BJ (cell line): ENCODE measurements at places on chromosomes 3 and 15.
A peak's percentile ranks its signal among the peaks of the same experiment; 100 is the strongest.

- no peak for DNase-seq
These were observed 5.8 kb upstream of the HCN4 start for GRCh38 chr15:73374604-73375003.

DNA sequence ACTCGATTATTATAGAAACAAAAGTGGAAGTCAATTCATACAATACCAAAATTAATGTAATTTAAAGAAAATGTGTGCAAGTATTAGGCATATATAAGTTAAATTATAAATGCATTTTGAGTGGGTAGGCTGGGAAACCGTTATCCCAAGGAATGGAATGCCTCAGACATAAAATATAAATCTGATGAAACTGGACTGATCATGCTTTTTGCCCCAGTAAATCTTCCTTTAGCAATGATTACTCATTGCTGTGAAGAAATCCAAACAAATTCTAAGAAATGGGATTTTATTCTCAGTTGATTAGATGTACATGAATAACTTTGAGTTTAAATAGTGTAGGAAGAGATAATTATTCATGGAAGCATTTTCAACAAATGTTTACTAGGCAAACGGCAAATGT lies 185.5 kb upstream of the KCNMB2 start:
- DNase-seq, result no peak

DNA sequence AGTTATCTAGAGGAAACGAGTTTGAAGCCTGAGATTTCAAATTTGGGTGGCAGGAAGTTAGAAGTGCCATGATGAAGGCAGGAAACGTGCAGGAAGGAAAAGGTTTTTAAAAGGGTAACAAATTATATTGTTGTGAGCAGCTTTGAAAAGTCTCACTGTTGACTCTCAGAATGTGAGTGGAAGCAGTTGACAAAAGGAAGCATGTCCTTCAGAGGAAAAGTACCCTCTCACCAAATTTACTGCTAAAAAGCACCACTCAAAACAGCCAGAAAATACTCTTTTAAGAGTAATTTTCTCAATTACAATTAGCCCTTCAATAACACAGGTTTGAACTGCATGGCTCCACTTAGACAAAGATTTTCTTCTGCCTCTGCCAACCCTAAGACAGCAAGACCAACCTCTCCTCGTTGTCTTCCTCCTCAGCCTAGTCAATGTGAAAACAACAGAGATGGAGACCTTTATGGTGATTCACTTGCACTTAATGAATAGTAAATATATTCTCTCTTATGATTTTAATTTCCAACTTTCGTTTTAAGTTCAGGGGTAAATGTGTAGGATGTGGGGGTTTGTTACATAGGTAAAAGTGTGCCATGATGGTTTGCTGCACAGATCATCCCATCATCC lies 117.1 kb upstream of the LIPC start:
- no peak for DNase-seq

DNA sequence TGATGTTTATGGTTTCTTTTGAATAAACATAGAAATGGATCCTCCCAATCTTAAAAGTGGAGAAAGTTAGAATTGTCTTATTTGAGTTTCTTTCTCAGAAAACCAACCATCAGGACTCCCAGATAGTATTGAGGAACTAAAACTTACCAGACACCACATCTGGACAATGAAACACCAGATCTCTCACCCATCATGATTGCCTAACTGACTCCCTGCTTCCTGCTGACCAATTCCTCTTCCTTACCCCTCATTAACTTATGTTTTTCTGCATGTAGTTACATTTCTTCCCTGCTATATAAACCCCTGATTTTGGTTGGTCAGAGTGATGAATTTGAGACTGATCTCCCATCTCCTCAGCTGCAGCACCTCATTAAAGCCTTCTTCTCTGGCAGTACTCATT lies 242.0 kb upstream of the SETMAR start:
- no peak for DNase-seq

DNA sequence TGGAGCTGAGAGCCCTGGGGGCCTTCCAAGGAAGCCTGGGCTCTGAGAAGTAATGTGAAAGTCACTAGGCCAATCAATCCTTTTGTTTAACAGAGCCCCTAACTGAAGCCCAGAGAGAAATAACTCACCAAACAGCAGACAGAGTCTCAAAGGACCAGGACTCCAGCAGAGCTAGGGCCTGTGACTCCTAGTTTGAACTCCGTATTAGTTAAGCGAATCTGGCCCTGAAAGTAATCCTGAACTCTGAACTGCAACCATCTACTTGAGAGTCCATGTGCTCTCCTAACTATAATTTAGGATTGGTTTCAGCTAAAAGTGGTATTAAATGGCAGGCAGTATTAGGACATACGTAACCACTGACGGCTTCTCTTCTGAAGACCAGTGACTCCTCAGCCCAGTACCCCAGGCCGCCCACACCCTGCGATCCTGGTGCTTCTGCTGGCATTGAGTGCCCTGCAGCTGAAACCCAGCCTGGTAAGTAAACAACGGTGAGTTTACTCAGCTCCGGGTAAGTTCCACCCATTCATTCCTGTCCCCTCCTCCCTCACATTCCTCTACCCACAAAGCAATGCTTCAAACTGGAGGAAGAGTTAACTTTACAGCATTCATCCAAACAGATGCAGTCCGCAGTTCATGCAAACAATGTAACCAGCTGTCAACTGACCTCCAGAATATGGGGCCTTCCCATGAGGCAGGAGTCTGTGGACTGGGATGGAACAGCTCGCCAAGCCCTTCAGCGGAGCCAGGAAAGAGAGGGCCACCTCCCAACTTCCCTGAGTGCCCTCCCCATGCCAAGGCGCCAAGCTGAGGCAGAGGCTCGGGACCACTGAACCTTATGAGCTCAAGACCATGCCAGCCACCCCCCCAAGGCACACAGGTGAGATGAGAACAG lies 7.3 kb downstream of the MYO5C start:
- no peak for DNase-seq

- no peak for DNase-seq
These were observed 99.5 kb downstream of the CHRNA7 start for GRCh38 chr15:32129815-32130214.

DNA sequence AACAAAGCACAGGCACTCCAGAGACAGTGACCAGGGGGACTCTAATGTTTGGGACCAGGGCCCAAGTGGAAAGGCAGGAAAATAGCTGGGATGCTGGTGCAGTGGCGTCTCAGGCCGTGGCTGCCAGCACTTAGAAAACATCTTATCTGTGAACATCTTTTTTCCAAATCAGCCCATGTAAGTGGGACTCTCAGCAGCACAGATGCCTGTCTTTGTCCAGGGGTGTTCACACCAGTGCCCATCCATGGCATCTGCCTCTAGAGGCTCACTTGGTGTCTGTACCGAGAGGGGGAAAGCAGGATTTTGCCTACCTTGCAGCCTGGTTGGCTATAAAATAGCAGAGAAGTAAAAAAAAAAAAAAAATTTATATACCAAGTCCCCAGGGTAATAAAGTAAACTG lies 26.7 kb downstream of the SLC12A8 start:
- no peak for DNase-seq

DNA sequence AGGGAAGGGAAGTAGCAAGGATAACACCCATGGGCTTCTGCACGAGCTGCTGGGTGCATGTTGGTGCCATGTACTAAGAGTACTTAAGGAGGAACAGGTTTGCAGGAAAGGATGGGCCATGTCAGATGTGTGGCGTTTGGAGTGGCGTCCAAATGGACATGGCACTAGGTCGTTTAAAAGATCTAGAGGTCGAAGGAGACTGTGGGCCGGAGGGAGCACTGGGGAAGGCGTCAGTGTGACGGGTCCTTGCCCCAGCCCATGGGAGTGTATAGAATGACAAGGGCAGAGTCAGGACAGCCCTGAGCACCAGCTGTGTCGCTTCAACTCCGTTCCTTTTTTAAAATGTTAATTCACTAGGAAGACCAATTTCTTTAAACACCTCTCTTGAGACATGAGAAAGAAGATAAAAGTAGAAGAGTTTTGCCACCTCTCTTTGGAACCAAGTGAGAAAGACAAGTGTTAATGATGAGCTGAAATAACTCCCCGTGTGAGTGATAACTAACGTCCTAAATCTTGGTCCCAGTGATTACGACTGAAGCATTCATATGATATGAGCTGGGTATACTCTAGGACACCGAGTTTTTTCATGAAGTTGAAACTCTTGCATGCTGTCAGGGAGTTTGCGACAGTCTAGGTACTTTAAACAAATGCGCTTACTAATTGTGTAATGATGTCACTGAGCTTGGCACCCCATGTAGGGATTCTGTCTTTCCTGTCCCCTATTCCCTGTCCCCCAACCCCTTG lies 23.8 kb downstream of the LYSMD4 start:
- no peak for DNase-seq

DNA sequence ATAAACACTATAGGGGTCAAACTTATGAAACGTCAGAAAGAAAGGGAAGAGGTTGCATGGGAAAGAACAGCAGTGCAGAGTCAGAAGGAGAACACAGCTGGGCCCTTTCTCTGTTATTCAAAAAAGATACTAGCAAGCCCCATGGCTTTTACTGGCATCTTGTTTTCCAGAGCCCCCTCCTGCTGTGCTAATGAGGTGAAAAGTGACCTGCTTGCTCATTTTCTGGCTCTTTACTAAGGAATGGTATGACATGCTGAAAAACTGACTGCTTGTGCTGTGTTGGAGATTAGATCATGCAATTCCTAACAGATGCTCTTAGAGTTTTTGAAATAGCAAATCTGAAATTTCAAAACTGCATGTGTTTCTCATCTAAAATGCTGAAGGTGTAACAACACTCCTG lies 541.6 kb upstream of the ALCAM start:
- peak; percentile 13 for DNase-seq

- DNase-seq, result no peak
These were observed 4.0 kb downstream of the FBXL22 start for GRCh38 chr15:63601026-63601703.

DNA sequence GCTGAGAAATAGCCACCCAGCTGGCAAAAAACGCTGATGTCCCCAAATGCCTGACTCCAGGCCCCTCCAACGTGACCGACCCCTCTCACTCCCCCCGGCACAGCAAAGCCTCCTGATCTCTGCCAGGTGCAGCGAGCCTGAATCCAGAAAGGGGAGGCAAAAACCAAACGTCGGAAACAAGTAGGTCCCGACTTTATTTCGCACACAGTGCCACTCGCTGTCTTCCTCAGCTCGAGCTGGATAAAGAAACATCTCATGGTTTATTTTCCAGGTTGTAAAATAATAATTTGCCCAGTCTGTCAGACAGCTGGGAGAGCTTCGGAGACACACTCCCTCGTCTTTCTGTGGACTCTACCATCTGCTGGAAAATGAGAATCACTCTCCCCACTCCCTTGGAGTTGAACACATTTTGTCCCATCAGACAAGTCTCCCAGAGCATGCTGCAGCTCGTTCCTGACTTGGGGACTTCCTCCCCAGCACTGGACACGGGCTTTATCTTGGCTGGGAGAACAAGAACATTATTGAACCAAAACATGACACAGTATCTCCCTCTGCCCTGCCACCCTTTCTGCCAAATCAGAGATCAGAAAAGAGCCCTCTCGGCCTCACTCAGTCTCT lies 142.8 kb downstream of the NUP210 start:
- DNase-seq, result no peak

DNA sequence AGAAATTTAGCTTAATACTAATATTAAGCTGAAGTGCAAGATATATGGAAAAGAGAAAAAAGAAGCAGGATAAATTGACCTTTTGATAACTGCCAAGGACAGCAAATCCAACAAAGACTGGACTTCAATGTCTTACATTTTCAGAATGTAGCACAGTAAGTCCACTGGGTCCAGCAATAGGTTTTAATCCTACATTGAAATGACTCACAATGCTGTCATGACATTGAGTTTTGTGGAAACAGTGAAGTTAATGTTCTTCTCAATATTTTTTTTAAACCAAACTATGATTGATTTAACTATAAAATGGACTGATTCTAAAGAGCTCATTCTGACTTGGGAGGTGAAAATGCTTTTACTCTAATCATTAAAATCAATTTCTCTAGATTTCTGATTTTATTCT lies 166.6 kb upstream of the ZNF717 start:
- no peak for DNase-seq

GRCh38 chr3:47260605-47261004 lies 22.0 kb downstream of the KIF9 start:
- no peak for DNase-seq

DNA sequence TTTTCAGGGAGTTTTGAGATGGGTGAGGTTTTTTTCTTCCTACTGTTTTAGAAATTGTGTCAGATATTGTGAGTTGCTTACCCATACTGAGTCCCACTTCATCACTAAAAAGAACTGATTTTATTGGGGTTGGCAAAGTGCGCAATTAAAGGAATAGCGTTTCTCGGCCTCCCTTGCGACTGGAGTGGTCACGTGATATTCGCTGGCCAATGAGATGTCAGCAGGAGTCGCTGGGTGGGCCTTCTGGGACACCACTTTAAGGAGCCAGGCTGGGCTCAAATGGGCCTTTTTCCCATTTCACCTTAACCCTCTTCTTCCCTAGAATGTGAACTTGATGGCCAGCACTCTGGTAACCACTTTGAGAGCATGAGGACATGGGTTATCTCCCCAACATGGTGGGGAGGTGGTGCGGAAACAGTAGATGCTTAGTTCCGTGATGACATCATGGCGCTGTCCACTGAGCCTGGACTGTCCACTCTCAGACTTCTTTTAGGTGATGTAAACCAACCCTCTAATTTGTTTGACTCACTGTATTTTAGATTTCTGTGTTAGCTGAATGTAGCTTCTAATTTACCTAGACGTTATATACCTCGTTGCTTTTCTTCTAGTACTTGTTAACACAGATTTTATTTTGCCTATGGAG lies 13.2 kb upstream of the IQCF5 start:
- DNase-seq, result no peak

DNA sequence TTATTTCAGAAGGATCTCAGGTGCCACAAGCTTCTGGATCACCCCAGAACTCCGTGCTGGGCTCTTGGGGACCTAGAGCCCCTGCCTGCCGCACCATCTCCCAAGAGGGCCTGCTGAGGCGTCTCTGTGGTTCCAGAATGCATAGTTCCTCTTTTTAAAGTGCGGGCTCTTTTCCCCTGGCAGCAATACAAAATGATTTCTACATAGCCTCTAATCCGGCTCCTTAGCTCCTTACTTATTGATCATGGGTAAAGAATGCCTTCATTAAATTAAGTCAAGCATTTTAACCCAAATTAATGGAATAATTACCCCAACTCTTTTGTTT lies 121.9 kb downstream of the ATP10A start:
- no peak for DNase-seq

GRCh38 chr3:139561255-139561817 lies 21.8 kb upstream of the RBP1 start:
- DNase-seq, result no peak

GRCh38 chr15:83709811-83710210 lies 55.9 kb downstream of the ADAMTSL3 start:
- no peak for DNase-seq
